Amniotic epithelial cell (primary cell): ENCODE measurements at places on chromosomes 1 and 21.

- no peak for DNase-seq
Measured at GRCh38 chr1:195686764-195687163, 921.5 kb downstream of the KCNT2 start.

DNA sequence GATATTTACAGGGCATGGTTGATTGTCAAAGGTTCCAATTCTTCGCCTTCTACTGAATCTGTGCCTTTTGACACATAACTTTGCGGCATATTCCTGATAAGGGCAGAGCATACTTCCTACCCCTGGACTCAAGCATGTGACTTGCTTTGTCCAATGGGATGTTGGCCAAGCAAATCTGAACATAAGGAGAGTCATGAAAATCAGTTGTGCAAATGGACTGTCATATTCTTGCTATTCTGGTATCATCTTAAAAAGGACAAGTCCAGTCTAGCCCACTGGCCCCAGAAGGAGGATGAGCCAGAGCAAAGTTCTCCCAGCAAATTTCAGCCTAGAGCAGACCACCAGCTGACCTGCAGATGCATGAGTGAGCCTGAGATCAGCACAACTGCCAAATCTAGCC is 41.0 kb upstream of the MUTYH start:
- DNase-seq = no peak

DNA sequence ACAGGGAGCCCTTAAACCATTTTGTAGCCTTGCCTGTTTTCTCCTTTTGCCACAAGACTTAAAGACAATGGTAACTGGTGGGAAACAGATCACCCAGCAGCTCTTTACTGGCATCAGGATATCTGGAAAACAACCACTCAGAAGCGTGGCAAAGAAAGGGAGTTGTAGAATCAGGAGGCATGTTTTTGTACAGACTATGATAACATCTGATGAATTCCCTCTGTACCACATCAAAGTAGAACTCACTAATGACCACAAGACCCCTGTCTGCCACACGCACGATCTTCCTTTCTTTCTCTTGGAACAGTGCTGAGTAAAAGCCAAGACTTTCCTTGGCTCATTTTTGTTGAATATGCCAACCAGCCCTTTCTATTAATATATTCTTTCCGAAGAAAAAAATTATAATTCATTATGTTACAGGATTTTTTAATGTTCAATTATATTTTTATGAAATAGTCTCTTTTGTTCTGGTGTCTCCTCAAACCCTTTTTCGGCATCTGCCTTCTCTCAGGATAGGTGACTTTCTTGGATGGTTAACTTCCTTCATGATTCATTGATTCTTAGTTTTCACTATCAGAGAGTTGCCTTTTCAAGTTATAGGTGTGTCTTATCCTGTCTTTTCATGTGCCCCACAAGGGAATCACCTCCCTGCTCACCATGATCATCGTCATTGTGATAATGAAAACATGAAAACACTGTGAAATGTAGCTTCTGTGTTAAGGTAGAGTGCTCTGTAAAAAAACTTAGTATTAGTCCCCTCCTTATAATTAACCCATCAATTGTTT is 7.9 kb upstream of the PHGDH start:
- DNase-seq = no peak

DNA sequence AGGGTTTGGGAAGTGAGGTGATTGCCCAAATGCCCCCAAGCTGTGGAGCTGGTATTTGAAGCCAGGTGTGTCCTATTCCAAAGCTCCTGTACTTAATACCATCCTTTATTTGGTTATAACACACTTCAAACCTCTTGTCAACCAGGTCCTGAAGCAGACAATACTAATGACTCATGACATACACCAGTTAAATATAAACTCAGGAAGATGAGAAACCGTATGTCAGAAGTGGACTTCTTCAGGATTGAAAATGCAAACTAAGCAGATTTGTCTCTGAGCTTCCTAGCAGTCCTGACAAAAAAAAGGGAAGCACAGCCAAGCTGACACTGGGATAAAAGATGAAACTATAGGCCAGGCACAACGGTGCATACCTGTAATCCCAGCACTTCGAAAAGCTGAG is 70.6 kb downstream of the ALPL start:
- DNase-seq = no peak

DNA sequence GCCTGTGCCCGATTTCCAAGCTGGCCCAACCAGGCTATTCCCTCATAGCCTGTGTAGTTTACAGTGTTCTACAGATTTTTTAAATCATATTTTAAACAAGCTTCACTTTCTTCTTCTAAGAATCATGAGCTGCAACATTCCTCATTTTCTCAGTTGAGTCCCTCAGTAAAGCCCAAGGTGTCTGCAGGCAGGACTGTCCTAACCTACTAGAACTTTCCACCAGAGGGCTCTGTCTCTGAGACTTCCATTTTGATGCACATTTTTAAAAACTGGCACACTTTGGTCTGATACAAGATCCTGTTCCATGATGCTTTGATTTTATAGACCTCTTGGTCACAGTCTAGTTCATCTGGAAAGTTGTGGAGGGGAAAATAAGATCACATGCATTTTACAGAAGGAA is 21.6 kb upstream of the SLAMF6 start:
- peak; percentile 10 for DNase-seq

GRCh38 chr1:99240621-99241020 is 23.7 kb upstream of the PLPPR4 start:
- DNase-seq = no peak

DNA sequence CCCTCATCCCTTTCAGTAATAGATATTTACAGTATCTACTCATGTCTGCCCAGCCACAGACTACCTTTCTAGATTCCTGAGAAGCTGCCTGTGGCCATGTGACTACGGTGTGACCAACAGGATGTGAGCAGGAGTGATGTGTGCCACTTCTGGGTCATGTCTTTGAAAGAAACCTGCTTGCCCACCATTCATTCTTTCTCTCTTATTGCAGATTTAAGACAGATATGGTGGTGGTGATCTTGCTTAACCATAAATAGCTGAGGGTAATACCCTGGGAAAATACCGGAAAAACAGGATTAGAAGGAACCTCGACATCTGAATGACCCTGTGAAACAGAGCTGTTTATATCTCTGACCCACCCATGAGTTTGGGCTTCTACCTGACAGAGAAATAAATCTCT is 41.6 kb upstream of the GUCA2A start:
- DNase-seq = peak; percentile 89

- peak; percentile 64 for DNase-seq
Measured at GRCh38 chr1:203038891-203039608, 12.8 kb downstream of the PPFIA4 start.

DNA sequence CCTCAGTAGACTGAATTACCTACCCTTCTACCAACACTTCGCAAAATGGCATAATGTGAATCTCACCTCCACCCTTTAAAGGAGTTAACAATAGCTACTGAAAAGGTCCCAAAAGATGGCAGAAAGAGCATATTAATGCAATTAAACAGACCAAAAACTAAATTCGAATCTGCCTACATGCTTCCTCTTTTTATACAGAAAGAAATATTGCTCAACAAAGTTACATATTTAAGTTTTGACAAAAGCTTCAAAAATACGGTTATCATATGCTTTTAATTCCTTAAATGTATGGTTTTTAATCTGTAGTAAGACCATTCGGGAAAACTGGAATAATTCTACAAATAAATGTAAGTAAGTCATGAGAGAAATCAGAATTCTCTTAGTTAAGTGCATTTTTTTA is 2.2 kb downstream of the APP start:
- no peak for DNase-seq

- no peak for DNase-seq
Measured at GRCh38 chr1:212074313-212074712, 38.8 kb downstream of the DTL start.

GRCh38 chr1:13809461-13810159 is 109.6 kb downstream of the PRDM2 start:
- DNase-seq = no peak

- no peak for DNase-seq
Measured at GRCh38 chr1:232329103-232329813, 300.7 kb downstream of the SIPA1L2 start.

DNA sequence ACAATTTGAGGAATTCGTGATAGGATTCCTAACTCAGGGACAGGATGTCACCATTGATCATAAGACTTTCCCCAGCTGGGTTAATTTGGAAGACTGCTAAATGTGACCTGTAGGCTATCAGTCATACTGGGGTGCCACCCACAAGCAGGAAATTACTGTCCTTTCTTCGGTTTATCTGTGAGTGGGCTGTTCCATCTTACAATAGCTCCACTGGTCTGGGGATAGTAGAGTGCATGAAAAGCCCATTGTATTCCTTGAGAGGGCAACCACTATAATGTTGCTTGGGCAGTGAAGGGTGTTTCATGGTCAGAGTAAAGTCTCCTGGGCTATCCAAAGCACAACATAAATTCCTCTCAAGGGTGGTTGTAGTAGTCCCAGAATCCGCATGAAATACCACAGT is 1523.0 kb upstream of the B3GALT2 start:
- no peak for DNase-seq

DNA sequence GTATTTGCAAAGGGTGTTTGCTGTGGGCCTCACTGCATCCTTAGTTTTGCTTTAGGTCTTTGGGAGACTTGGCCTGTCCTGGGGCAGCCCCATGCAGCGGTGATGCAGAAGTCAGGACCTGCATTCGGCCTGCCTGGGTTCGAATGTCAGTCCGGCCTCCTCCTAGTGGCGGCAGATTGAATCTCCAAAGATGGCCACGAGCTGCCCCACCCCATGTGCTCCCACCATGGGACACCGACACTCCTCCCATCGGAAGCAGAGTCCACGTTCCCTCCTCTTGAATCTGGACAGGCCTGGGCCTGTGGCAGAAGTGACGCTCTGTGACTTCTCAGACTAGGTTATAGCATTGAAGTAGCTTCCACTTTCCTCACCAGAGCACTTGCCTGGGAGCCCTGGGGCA is 16.3 kb upstream of the NPPB start:
- DNase-seq = no peak

- DNase-seq = no peak
Measured at GRCh38 chr1:38336301-38336923, 289.8 kb upstream of the POU3F1 start.

GRCh38 chr1:7929637-7930036 is 11.0 kb downstream of the TNFRSF9 start:
- no peak for DNase-seq

DNA sequence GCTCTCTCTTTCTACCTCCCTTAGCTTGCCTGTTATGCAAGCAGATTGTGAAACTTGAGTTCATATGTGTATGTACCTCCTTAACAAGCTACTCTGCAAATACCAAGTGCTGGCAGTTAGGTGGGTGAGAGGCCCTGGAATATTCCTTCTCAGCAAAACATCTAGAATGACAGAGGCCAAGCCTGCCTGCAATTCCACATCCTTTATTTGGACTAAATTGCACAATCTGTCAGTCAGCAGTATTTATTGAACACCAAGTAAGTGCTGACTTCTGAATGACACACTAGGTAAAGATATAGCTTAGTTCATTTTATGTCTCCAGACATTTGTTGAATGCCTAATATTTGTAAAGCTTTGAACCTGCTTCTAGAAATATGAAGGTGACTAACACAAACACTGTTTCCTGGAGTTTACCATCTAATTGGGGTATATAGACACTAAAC is 87.5 kb downstream of the RGL1 start:
- DNase-seq = peak; percentile 86

DNA sequence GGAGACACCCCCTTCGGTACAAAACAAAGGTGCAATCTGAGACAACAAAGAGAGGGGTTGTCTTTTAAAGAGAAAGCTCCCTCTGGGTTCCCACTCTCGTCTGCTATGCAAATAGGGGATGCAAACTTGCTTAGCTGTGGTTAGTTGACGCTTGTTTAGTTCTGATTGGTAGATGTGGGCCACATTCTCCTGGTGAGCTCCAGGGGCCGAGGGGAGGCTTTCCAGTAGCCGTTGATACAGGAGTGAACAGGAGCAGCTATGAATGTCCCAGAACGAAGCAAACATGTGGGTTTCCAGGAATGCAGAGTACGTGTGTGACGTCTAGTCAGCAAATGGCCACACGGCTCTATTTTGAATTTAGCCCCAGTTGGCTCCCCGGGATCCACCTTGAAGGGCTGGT is 14.7 kb downstream of the TFF2 start:
- DNase-seq = peak; percentile 3
